Right kidney (tissue), 9 donors: ENCODE measurements at places on chromosomes 16 and 17.

- no peak for DNase-seq
Observed at GRCh38 chr17:64282753-64283080, 19.7 kb upstream of the TEX2 start.

- DNase-seq: peak; percentile 62
Observed at GRCh38 chr17:41962768-41963434, 3.7 kb upstream of the CNP start.

- DNase-seq: no peak
Observed at GRCh38 chr17:57080718-57081117, 4.3 kb upstream of the AKAP1 start.

DNA sequence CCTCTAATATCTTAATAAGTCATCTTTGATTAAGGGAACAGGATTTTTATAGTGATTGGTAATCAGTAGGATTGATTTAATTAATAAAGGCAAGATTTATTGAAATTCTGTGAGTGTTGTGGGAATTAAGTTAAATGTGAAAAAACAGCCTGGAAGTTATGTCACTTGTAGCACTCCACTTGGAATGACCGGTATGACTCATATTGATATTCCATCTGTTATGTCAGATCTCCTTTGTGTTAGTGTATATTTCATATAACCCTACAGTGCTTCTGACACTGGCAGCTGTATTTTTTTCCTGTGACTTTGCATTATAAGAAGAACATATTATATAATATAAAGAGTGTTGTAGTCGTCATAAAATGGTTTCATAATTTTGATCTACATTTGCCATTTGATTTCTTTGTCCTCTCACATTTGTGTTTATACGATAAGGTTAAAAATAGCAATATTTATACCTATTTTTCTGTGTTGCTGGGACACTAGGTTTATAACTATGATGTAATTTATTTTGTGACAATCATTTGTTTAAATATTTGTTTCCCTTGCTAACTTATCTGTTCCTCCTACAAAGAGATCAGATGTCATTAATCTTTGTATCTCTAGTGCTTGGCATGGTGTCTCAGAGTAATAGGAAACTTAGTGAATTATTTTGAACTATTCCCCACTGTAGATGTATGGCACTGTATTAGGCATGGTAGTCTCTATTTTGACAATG lies 249.0 kb downstream of the BCAS3 start:
- no peak for DNase-seq

DNA sequence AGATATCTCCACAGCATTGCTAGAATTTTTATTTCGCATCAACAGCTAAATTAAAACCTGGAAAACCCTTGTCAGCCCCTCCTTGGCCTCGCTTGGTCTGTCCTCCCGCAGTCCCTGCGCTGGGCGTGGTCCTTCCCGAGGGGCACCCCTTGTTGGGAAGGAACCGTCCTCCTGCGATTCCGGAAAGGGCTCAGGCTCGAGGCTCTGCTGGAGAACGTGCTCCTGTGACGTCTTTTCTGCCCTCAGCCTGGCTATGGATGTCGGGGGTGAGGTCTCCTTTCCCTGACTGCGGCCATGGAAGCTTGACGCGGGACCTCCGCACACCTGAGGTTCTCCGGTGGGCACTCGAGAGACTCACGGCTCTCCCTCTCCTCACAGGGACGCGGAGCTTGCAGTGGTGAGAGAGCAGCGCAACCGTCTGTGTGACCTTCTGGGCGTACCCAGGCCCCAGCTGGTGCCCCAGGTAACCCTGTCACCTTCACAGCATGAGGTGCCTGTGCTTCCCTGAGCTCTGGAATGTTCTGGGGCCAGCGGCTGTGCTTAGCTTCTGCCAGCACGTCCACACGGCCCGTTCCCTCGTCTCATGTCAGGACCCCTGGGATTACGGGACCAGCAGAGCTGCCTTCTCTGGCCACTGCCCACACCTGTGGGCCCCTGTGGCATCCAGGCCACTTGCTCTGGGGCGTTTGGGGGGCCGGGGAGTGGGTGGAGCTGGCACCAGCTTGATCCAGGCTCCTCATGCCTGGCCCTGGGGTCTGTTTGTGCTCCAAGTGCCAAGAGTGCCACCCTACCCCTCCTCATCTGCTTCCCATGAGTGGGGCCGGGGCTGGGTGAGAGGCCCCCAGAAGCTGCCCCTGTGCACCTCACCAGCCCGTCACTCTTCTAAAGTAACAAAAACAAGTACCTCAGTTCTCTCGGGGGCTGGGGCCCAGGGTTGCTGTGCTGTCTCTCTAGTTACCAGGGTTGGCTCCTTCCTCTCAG lies 101.5 kb upstream of the ZNF750 start:
- no peak for DNase-seq

DNA sequence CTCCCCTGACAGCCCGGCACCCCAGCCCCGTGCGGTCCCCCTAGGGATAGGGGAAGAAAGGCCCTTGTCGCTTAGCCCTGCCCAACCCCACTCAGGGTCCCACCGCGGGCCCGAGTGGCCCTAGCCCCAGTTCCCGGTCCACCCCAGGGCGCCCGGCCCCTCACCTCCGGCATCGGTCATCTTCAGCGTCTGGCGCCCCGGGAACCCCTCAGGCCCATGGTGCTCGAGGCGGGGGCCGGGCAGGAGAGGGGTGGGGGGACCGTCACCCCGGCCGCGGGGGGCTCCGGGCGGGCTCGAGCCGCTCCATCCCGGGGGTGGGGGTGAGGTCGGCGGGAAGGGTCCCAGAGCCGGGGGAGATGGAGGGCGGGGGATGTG lies 620 bp downstream of the SAMD14 start:
- DNase-seq: no peak

- DNase-seq: no peak
Observed at GRCh38 chr17:78357177-78357586, 2.7 kb downstream of the SOCS3 start.

- DNase-seq: peak; percentile 35
Observed at GRCh38 chr16:1992704-1993317, 3.0 kb downstream of the SYNGR3 start.

DNA sequence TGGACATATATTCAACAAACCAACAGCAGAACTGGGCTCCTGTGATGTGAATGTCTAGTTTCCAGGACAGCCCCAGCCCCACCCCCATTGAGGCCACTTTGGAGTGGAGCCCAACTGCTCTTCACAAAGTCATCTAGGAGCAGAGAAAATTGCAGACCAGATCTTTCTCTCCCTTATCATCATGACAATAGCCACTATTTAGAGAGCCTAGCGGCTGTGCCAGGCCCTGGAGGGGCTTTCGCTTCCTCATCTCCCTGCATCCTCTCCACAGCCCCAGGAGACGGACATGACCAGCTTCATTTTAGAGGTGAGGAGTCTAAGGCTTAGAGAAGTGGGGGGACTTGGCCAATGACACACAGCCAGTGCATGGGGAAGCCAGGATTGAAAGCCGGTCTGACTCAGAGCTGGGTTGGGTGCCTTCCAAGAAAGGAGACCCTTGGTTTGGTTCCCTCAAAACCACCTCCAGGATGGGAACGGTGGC lies 1.4 kb downstream of the PRSS8 start:
- DNase-seq: no peak
